ENCODE measurements at places on chromosomes 5 and 9.

DNA sequence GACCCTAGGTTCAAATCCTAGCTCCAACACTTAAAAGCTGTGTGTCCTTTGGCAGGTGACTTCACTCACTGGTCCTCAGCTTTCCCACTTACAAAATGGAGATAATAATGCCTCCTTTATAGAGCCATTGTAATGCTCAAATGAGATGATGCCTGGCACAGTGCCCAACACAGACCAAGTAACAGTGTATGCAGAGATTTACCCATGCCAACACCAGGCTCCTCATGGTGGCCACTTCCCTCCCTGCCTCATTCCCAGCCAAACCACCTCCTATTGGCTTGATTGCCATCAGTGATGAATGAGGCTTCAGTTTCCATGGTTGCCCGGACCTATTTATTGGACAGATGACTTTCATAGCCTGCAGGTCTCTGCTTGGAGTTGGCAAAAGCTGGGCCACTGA, 469.4 kb downstream of the CDK5RAP2 start:
- DNase-seq, result no peak

GRCh38 chr9:34715639-34716215, 5.8 kb upstream of the CCL21 start:
- no peak for DNase-seq

DNA sequence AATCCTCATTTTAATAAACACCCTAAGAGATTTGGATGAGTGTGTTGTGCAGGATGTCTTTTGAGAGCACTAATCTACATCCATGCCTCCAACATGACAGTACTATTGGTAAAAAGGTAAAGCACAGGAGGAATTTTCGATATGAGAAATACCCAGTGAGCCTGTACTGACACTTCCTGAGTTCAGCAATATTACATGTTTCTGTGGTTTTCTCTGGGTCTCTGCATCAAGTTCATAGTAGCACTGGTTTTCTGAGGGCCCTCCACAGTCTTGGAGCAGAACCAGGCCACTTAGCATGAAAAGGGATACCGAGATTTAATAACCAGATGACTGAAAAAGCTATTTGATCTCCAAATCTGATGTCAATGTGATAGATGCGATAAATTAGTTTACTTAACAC, 524.1 kb downstream of the TMEM38B start:
- DNase-seq, result no peak

DNA sequence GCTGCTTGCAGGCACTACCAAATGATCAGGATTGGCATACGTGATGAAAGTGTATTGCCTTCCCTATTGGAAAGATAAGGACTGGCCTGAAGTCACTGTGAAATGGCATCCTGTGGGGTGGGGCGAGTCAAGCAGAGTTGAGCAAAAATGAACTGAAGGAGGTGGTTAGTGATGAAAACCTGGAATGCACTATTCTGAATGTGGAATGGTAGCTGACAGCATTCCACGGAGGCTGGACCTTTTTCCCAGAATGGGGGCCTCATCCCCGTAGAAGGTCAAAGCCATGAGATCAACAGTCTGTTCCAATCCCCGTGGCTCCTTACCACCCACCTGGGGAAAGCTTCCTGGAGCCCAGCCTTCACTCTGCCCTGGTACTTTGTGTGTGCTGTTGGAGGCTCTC, 37.7 kb downstream of the ASS1 start:
- DNase-seq, result no peak

DNA sequence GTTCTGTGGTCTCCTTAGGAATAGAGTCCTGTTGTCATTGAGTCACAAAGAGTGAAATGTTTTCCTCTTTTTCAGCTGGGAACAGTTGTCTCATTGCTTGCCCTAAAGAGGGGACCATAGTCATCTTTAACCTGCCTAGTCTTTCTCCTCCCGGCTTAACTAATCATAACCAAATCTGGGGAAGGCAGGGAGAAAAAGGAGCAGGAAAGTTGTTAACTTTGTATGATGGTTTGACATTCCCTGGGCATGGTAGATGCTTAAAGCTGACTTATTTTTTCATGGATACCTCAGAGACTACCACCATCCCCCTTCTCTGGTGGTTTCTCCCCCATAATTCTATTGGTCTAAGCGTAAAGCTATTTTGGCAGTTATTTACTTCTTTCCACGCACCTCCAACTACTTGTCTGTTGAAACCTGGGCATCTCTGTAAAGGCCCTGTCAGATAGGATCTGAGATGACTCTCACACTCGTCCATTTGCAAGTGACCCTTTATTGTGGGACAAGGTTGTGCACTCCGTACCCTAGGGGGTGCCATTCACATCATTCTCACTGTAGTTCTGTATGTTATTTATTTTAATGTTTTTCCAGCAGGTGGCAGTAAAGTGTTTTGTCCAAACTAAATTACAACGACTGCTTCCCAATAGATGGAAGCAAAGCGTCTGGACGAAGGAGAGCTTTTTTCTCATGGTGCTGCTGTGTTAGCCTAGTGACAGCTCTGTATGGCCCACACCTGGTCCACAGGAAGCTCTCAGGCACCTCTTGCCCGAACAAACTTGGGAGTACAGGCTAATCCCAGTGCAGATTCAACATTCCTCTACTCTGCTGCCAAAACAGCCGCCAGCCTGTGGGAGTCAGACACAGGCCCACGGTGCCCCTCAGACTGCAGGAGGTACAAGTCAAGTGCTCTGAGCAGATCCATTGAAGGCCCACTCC, 3.0 kb upstream of the FAM13B start:
- DNase-seq, result no peak

DNA sequence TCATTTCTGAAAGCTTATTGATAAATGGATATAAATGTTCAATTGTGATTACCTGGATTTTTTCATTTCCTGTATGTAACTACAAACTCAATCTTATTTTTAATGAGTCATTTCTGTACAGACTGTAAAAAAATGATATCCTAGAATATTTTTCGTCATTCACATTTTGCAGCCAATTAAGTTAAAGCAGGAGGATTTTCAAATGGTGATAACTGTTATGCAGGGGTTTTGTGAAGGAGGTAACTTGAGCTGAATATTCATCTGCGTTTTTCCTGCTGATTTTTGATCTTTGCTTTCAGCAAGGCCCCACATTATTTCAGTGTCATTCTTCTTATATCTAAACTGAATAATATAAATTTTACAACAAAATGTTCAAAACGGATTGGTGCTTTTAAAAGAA, 74.1 kb downstream of the SLF1 start:
- no peak for DNase-seq

DNA sequence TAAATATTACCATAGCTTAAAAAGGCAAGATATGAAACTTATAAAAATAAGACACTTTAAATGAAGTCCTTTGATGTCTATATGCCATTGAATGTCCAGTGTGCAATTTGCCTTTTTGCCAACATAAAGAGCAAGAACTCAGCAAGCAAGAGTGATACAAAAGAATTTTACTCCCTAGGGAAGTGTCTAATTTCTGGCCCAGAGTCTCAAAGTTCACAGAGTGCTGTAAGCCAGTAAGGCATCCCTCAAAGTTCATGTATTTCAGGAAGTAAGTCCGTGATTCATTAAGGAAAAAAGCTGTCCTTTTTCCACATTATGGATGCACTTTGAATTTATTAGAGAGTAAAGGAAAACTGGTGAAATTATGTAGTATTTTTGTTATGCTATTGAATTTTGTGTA, 185.2 kb downstream of the CCDC171 start:
- no peak for DNase-seq

- DNase-seq, result no peak
These were observed 21.9 kb downstream of the GSN start for GRCh38 chr9:121289772-121290370.

GRCh38 chr5:135273212-135273611, 125.8 kb downstream of the MACROH2A1 start:
- DNase-seq, result no peak

DNA sequence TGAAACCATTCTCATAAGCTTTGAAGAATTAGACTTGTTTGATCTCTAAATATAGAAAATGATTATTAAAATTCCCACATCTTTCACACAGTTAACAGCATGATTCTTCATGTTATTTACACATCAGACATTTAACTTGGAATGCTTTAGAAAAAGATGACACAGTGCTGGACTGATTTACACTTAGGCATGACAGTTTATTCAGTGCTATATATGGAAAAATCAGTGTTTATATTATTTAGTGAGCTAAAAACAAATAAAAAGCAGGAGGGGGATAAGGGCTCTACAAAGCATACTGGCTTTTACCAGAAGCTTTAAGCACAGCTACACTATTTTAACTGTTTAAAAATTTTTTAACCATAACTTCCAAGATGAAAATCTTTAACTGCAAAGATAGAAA, 30.0 kb downstream of the CDC37L1 start:
- no peak for DNase-seq

Data from cortex of kidney (tissue), 1 donor.